ENCODE measurements at places on chromosomes 1 and 21.
A peak's percentile ranks its signal among the peaks of the same experiment; 100 is the strongest.

DNA sequence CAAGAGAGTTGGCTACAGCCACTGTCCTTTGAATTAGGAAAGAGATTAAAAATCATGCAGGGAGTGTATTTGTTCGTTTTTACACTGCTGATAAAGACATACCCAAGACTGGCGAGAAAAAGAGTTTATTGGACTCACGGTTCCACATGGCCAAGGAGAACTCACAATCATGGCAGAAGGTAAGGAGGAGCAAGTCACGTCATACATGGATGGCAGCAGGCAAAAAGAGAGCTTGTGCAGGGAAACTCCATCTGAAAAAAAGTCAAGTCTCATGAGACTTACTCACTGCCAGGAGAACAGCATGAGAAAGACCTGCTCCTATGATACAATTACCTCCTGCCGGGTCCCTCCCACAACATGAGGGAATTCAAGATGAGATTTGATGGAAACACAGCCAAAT, 1595.2 kb downstream of the KCNT2 start:
- DNase-seq = no peak

- DNase-seq = peak; percentile 92
Measured at GRCh38 chr1:162538815-162539431, 22.6 kb upstream of the UAP1 start.

GRCh38 chr1:231550448-231550781, 21.9 kb downstream of the TSNAX start:
- no peak for DNase-seq

- DNase-seq = no peak
Measured at GRCh38 chr1:103497404-103497803, 28.1 kb upstream of the RNPC3 start.

GRCh38 chr1:109894823-109895719, 15.6 kb upstream of the CSF1 start:
- no peak for DNase-seq

DNA sequence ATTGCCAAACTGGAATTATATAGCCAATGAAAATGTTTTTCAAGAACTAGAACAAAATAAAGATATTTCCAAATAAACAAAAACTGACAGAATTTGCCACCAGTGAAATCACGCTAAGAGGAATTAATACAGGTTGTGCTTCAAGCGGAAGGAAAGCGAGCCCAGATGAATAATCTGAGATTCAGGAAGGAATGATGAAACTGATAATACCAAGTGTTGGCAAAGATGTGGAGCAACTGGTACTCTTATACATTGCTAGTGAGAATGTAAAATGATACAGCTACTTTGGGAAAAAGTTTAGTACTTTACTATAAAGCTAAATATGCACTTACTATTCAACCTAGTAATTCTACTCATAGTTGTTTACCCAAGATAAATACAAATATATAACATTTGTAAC, 30.8 kb upstream of the GUCA2B start:
- DNase-seq = no peak

GRCh38 chr1:12491656-12492055, 126.4 kb downstream of the DHRS3 start:
- peak; percentile 71 for DNase-seq

GRCh38 chr1:190808035-190808434, 330.4 kb upstream of the BRINP3 start:
- DNase-seq = no peak

DNA sequence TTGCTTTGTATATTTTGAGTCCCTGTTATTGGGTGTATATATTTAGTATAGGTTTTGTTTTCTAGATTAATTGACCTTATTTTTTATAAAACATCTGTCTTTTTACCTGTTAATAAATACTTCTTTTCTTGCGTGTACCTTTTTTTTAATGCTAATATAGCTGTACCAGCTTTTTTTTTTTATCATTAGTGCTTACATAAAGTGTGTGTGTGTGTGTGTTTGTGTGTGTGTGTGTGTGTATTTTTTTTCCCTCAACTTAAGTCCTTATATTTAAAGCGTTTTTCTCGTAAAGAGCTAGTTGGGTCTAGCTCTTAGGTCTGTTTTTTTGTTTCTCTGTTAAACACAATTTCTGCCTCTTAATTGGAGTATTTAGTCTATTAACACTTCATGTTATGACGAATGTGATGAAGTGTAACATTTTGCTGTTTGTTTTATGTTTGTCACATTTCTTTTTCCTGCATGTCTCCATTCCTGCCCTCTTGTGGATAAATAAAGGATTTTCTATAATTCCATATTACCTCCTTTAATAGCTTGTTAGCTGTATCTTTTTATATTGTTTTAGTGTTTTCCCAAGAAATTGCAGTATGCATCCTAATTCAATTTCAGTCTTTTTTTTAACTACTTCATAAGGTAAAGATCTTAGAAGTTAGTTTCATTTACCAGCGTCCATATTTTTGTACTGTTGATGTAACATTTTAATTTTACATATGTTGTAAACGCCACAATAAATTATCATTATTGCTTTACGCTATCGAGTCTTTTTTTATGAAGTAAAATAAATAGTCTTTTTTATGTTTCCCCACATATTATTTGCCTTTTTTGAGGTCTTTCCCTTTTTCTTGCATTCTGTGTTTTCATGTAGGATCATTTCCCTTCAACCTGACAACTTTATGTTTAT, 4.3 kb downstream of the PRMT2 start:
- DNase-seq = peak; percentile 2

- peak; percentile 37 for DNase-seq
Measured at GRCh38 chr1:78090472-78091133, 44.8 kb downstream of the GIPC2 start.

Measured in fibroblast of skin of left quadriceps (primary cell).